ENCODE measurements at places on chromosomes 16 and 17.

GRCh38 chr17:61409301-61410112, 9.9 kb downstream of the TBX2 start:
- DNase-seq = no peak

DNA sequence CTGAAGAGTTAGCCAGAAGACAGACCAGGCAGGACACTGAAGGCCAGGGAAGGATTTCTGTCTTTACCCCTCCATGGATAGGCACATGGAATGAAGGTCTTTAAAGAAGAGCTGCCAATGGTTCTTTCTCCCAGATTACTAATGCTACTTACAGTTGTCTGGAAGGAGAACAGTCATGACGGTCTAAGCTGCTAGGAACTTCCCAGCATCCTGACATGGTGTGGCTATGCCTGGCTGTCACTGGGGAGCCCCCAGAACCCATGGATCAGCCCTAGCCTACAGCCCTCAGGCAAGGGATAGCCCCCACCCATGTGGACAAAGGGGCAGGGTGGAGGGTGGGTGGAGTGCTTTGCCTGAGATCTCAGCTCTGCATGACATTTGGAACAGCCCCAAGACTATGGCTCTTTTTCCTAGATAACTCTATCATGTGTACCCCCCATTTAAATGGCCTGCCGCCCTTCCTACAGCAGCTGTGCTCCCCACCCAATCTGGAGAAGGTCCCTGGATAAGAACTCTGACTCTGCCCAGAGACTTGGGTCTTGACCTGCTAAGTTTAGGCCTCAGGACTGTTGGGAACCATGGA, 9.2 kb upstream of the KAT7 start:
- no peak for DNase-seq

DNA sequence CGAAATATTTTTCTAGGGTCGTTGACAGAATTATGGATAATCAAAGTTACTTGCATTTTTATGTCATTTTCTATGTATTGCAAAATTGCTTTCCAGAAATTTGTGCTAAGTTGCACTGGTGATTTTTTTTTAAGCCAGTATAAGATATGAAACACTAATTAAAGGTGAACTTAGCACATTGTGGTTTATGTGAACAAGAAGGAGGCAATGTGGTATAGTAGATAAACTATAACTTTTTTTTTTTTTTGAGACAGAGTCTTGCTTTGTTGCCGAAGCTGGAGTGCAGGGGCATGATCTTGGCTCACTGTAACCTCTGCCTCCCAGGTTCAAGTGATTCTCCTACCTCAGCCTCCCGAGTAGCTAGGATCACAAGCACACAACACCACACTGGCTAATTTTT, 13.2 kb downstream of the DGKE start:
- DNase-seq = no peak

GRCh38 chr17:9173386-9173983, 152.2 kb downstream of the NTN1 start:
- DNase-seq = no peak

DNA sequence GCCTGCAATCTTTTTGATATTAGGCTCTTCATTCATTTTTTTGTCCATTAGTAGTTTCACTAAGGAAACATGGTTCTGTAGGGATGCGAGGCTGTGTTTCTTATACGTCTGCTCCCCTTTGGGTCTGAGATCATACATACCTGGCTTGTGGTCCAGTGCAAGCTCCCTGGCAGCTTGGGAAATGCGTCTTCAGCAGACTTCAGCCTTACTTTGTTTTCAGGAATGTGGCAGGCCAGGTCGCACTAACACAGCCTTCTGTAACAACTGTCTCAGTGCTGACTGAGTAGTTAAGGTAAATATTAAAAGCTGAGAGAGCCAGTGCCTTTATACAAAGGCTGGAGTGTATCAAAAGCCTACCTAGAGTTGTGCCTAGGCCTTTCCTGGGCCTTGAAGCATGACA, 970.5 kb upstream of the EEF2KMT start:
- no peak for DNase-seq

- no peak for DNase-seq
Measured at GRCh38 chr17:17511881-17512858, 16.0 kb upstream of the RASD1 start.

- DNase-seq = no peak
Measured at GRCh38 chr17:77496401-77496801, 355.6 kb downstream of the SEC14L1 start.

GRCh38 chr17:17839791-17840707, 3.3 kb upstream of the SREBF1 start:
- DNase-seq = peak; percentile 83

DNA sequence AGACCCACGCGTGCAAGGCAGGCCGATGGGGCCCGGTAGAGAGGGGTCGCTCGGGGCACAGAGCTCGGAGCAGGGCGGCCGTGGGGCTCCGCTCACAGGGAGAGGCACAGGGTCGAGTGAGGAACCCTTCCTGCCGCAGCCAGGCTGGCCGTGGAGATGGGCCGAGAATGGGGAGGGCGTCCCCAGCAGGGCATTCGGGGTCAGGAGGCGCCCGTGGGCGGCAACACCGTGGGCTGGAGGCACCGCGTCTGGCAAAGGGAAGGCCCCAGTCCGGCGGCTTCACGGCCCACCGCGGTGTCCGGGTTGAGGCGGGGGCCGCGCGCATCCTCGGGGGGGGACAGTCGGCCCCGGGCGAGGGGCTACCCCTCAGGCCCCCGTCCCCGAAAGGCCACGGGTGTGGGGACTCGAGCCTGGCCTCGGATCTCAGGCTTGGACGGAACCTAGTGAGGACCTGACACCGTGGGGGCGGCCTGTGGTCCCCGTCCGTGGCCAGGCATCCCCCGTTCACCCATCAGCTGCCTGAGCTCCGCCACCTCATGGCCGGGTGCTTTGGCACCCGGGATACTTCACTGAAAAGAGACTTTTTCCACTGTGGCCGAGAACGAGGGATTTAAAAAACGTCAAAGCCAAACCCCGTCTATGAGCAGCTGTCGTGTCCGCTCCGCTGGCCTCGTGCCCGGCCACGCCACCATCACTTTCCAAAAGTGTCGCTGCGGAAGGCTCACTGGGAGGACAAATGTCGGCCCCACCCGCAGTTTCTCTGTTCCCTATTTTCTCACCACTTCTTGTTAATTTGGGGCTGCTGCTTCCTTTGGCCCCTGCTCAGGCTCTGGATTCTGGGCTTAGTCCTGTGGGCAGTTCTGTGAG, 73.6 kb downstream of the METRNL start:
- DNase-seq = peak; percentile 30

DNA sequence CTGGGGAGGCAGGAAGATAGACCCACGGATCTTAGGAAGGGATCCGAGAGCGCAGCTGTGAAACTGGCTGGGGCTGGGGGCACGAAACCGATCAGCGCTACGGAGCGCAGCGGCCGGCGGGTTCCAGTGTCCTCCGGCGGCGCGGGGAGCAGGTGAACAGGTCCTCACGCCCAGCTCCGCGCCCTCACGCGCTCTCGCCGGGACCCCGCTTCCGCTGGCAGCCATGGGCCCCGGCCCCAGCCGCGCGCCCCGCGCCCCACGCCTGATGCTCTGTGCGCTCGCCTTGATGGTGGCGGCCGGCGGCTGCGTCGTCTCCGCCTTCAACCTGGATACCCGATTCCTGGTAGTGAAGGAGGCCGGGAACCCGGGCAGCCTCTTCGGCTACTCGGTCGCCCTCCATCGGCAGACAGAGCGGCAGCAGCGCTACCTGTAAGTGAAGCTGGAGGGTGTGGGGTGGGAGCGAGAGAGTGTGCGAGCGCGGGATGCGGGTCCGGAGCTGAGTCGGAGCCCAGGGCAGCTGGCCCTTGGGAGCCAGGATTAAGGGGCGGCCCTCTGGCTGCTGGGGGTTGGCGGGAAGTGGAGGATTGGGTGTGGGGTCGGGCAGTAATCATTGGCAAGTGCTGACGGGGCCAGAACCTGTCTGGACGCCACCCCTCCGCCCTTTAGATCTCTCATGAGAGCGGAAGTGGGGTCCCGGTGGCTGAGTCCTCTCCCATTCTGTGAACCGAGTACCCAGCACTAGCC, 479 bp downstream of the ITGA3 start:
- DNase-seq = peak; percentile 77

DNA sequence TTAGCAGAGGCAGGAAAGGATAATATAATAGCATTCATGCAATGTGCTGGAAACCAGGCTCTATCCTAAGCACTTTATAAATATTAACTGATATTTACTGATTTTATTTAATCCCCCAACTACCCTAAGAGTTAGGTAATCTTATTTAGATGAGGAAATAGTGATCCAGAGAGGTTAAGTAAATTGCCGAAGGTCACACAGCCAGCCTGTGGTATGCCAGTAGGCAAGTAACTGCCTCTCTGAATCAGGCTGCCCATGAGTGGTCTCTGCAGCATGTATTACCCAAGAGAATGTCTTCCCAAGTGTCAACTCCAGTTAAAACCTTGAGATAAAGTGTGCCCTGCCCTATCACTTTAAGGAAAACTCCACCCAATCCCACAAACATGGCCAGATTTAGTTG, 25.3 kb upstream of the LYRM9 start:
- DNase-seq = no peak

GRCh38 chr16:57023541-57024249, 34.3 kb downstream of the NLRC5 start:
- peak; percentile 93 for DNase-seq

GRCh38 chr17:34885076-34885475, 76.2 kb downstream of the CCT6B start:
- no peak for DNase-seq

DNA sequence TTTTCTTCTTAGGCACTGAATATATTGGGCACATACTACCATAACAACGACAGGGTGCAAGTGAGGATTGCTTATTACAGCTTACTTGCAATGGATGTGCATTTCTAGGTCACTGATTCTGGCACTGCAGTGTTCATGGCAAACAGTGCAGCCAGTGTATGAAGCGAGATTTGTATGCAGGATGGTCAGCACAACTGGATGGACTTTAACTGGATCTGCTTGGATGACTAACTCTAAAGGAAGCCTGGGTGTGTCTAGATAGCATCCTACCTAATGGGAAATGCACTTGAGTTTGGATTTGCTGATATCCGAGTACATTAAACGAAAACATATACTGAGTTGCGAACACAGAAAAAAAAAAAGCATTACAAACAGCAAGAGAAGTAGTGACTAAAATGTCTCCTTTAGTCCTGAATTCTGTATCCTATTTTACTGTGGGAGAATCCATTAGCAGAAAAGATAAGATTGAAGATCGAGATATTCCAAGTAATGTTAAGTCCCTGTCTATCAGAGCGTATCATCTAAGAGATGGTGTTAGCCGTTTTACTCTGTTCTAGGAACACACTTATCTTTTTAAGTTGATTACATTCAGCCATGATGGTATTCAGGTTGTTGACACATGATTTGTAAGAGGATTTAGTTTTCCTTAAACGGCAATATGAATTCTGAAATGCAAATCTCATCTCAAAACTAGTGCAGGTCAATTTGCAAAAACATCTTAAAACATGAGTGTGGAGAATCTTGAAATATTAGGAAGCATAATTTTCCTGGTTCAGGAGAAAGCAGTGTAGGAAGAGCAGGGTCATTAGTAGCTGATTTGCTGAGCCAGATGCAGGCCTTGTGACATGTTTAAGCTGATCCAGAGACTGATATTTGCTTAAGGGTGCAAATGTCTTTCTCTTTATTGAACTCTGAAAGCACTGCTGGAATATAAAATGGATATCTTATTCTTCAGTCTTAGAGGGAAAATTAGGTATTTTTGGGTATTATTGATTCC, 142.6 kb upstream of the CPHXL start:
- no peak for DNase-seq

DNA sequence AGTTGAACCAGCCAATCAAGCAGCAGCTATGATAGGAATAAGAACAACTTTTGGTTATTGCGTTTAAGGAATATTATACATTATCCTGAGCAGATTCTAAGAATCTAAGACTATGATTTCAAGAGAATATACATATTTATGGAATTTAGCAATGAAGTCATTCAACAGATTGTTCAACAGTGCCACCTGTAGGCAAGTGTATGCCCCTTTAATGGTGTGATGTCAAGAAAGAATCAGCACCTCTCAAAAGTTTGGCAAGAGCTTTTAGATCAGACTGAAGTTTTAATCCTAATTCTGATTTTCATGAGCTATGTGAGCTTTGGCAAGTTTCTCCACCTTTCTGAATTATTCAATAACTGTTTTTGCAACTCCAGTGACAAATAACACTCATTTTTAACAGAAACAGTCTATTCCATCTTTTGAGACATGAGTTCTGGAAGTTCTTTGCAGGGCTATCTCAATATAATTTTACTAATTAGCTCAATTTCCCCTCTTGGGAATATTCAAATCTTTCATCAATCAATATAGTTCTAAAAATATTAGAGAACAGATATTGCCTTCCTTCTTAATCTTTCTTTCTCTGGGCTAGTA, 474.3 kb upstream of the TOM1L1 start:
- DNase-seq = no peak

- DNase-seq = no peak
Measured at GRCh38 chr17:50149091-50149416, 1.4 kb downstream of the PPP1R9B start.

DNA sequence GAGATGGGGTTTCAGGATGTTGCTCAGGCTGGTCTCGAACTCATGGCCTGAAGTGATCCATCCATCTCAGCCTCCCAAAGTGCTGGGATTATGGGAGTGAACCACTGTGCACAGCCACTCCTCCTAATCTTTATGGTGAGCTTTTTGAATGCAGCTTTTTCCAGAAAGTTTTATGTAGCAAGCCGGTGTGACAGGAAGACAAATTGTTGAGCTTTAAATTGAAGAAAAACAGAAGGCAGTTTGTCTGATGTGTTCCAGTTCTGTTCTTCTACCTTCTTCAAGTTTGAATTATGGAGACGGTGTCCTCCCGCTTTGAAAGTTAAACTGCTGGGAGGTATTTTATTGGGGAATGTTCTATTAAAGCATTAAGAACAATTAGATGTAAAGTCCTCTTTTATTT, 177.1 kb downstream of the SNX29 start:
- DNase-seq = no peak

DNA sequence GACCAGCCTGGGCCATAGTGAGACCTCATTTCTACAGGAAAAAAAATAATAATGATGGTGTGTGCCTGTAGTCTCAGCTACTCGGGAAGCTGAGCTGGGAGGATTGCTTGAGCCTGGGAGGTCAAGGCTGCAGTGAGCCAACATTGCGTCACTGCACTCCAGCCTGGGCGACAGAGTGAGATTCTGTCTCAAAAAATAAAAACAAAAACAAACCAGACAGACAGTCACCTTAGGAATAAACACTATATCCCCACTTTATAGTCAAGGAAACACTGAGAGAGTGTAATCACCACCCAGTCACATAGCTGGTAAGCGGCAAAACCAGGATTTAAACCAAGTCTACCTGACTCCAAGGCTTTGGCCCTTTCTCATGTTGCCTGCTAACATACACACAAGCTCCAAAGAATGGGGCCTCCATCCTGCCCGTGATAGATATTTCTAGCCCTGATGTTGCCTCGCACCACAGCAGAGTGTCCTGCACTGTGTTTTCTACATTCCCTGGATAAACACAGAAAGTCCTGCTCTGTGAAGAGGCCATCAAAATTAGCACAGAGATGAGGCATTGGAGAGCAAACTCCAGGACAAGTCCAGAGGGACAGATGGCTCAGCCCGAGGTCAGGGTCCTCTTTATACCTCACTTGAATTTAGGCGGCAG, 66.1 kb upstream of the SMURF2 start:
- DNase-seq = no peak

Data from CD4-positive, alpha-beta T cell (primary cell).